ENCODE measurements at places on chromosomes 11 and 22.

GRCh38 chr11:95674657-95675358, 114.8 kb downstream of the FAM76B start:
- DNase-seq, result no peak

DNA sequence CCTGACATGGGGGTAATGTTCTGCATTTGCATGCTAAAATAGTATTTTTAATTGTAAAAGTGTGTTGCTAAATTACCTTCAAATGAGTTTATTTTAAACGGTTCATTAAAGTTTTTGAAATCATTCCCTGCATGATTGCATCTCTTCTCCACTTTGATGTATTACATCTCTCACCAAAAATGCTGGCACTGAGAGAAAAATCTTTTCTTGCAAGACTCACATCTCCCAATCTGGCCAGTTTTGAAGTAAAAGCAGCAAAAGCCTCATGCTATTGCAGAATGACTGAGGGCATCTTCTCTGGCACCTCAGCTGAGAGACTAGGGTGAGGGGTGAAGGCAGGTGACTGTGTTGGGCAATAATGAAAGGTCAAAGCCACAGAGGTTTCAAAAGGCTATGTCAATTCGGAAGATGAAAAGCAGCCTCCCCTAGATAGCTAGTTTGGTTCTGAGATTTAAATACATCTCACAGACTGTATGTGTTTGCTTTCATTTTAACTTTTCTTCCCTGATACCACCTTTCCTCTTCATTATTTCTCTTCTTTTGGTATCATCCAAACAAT, 292.2 kb upstream of the RAG2 start:
- DNase-seq, result no peak

GRCh38 chr22:49548356-49549202, 279.1 kb downstream of the BRD1 start:
- no peak for DNase-seq

- DNase-seq, result no peak
Measured at GRCh38 chr22:30667107-30667493, 575 bp downstream of the DUSP18 start.

DNA sequence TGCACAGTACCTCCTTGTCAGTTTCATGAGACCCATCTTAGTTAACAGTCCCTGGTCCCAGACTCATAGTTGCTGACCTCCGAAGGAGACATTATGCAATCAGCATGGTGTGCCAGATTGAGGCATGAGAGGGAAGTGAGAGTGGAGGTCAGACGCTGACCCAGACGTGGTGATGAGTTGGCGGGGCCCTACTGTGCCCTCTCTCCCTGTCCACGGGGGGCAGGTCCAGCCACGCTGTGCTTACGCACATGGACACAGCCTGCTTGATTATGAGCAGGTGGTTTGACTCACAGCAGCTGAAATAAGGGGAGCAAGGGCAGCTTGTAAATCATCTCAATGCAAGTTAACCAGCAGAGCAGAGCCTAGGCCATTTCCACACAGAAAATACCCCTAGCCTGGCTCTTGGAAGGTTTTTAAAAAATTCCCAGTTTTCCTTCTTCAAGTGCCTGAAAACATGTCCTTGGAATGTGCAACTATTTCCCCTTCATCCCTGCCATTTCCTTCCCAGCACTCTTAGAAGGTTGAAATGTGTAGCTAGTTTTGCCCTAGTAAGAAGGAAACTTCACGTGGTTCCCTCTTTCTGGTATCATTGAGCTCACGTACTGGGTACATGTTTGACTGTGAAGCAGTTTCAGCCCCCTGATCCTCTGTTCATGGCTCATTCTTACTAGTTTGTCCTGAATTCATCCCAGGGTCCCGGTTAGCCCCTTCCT, 122.6 kb upstream of the SORL1-AS1 start:
- DNase-seq, result no peak

Measured in NCI-H1436 (cell line).